Stimulated activated CD4-positive, alpha-beta T cell treated with anti-CD3 and anti-CD28 coated beads, TNF-alpha, amount 100 ng/mL, for 48 hours (primary cell): ENCODE measurements at places on chromosomes 4 and X.

GRCh38 chrX:6262959-6263358 lies 34.3 kb upstream of the NLGN4X start:
- no peak for DNase-seq

DNA sequence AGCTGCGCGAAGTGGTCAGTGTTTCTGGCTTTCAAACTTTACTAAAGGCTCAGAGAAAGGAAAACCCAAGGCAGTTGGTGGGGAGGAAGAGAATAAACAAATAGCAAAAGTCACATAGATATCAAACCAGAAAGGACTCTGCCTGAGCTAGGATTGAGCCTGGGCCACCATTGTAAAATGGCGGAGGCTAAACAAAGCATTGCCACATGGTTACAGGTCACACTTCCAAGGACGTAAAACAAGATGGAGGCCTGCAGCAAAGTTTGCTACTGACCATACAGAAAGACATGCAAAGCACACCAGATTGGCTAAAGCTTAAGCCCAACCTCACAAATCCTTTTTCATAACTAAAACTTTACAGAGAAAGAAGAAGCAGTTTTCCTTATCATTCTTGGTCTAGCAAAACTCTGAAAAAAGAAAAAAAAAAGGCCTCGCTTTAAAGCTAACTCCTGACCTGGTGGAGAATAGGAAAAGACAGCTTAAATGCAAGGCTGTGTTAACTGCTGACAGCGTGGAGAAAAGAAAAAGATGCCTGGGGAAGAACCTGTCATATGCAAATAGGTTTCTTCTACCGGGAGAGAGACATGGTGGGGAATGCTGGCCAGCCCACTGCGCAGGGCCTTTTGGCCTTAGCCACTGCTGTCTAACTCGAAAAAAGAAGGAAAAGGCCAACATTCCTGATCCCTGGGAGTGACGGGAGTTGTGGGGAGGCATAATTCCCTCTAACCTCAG lies 81.8 kb upstream of the SMARCA5 start:
- DNase-seq = no peak

GRCh38 chr4:105060628-105061027 lies 86.0 kb upstream of the TET2 start:
- DNase-seq = no peak

DNA sequence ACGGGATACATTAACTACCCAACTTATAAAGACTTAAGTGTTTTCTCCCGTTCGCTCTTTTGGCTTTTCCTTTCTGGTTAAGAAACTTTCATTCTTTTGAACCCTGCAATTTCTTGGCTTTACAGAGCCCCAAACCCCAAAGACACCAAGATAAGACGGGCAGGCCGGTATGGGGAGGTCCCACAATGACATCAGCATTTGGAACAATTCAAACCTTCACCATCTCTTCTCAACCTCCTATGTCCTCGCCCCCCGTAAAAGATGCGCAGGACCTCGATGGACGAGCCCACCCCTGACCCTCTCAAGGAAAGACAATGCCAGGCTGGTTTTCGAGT lies 999 bp downstream of the ZNF518B start:
- DNase-seq = no peak

DNA sequence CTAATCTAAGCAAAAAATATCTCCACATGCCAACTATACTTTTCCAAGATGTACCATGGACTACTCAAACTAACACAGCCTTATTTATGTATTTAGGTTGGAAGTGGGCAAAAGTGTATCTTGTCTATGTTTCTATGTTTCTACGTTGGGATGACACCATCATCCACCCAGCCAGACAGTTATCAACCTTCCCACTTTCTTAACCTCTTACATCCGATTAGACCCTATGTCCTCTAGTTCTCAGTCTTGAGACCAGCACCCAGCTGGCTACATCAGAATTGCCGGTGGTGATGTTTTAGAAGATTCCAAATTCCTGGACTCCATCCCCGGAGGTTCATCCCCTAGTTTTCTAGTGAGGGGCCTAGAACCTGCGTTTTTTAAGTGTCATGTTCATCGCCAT lies 1.0 kb upstream of the AASDH start:
- DNase-seq = no peak

GRCh38 chr4:34720571-34720970 lies 1523.7 kb downstream of the ARAP2 start:
- DNase-seq = no peak

- DNase-seq = no peak
These were observed 6.5 kb downstream of the DCUN1D4 start for GRCh38 chr4:51849430-51849829.

DNA sequence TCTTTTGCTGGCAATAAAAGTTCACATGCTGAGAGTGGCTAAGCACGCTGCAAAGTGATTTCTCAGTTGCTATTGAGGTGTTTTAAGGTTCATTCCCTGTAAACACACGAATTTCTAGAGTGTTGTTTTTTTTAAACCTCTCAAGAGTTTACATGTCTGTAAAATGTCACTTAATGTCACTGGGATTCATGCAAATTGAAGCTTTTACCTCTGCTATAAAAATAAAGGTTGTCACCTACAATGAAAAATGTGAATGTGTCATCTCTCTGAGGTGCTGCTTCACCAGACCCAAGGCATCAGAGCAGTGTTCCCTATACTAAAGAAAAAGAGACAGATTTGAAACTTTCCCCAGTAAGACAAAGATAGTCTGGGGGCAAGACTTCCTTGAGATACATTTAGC lies 127.0 kb downstream of the PPA2 start:
- no peak for DNase-seq

DNA sequence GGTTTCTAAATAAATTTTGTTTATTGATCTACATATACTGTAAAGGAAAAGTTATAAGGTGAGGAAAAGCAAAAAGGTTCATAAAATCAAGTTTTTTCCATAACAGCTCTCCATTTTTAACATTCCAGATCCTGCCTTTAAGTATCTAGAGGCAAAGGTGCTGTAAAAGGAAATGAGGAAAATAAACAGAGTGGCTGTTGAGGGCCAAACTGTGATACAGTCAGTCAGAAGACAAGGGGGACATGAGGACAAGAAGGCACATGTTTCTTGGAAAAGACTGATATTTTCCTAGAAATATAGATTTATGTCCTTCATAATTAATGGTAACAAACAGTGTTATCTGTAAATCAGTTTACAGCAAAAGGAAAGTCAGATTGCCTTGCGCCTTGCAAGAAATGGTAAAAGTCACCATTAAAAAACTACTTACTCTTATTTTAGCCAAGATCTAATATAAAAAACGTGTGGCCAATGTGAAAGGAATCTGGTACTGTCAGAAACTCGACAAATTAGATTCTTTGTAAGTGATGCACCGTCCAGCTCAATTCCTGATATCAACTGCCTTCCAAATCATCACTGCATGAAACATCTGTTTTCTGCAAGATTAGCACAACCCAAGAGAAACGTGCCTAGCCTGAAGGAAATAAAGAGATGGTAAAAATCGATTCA lies 34.0 kb upstream of the VEGFD start:
- no peak for DNase-seq

GRCh38 chrX:139801397-139801813 lies 93.4 kb upstream of the MCF2 start:
- DNase-seq = no peak

GRCh38 chr4:87575408-87575807 lies 32.9 kb upstream of the DSPP start:
- no peak for DNase-seq
